ENCODE measurements at places on chromosomes 6 and 20.

GRCh38 chr6:42355416-42355815 is 96.3 kb downstream of the TRERF1 start:
- DNase-seq: no peak

DNA sequence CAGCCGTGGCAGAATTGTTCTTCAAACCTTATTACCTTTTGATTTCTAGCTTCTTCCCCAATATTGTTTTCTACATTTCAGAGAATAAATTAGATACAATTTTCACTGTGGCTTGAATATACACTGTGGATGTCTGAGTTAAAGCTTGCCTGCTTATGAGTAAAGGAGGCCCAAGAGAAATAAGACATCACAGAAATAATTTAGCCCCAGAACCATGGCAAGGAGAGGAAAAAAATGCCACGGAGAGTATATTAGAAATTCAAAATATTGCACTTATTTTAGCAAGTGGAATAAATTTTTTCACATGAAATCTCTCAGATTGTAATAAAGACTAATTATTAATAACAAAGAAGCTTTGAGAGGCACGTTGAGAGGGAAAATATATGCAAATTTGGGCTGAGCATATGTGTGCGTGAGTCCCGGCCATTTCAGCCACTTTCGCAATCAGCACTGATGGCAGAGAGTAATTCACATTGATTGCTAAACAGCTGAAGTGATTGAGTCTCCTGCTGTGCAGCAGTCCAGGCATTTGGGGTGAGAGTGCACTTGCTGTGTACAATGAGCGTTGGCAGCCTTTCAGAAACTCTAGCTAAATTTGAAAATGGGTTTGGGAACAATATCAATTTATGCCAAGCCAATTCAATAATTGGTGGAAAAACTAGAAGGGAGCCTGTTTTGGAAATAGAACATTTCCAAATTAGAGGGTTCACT is 596.0 kb downstream of the EPM2A start:
- DNase-seq: no peak

DNA sequence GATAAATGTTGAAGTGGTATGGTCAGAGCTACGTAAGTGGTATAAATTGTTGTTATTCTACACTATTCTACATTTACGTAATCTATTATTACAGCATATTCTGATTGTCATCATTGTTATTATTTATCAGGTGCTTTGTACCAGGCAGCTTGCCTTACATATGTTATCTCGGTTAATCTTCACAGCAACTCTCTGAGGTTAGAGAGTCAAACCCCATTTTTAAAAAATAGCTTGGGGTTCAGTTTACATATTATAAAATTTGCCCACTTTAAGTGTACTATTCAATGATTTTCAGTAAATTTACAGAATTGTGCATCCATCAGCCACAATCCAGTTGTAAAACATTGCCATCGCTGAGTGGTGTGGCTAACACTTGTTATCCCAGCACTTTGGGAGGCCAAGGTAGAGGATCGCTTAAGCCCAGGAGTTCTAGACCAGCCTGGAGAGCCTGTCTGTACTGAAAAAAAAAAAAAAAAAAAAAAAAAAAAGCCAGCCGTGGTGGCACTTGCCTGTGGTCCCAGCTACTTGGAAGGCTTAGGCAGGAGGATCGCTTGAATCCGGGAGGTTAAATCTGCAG is 35.5 kb downstream of the PPP1R16B start:
- DNase-seq: no peak

GRCh38 chr20:63750807-63751470 is 11.4 kb downstream of the SLC2A4RG start:
- DNase-seq: no peak

GRCh38 chr6:107132330-107132954 is 17.1 kb upstream of the BEND3 start:
- DNase-seq: no peak

GRCh38 chr6:41935193-41935574 is 6.4 kb downstream of the CCND3 start:
- DNase-seq: no peak

DNA sequence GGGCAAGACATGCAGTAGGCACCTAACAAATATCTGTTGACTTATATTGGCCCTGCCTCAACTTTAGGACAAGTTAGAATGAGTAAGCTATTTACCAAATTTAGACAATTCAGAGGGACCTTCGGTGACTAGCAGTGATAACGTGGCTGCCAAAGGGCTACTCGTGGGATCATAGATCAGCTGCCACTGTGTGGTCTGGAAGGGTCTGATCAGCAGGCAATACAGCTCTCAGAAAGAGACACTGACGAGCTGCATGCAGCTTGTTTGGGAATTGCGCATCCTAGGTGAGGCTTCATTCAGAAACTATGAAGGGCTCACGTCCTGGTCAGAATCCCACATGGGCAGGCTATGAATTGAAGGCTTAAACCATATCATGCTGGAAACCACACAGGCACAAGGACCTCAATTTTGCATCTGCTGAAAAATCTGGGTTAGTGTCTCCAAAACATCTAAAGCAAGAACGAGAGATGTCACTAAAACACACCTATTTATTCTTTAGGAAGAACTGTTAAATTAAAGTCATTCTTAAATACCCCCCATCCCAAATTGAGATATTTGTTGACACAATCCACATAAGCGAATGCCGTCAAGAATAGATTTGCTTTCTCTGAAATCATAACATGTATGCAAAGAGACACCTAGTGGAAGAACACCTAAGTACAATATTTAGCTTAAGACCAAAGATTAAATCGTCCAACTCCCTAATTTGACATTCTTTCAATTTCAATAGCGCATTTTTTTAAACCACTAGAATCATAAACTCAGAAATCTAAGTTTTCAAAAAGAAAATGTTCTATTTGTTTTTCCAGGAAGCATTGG is 79.6 kb downstream of the IPCEF1 start:
- no peak for DNase-seq

DNA sequence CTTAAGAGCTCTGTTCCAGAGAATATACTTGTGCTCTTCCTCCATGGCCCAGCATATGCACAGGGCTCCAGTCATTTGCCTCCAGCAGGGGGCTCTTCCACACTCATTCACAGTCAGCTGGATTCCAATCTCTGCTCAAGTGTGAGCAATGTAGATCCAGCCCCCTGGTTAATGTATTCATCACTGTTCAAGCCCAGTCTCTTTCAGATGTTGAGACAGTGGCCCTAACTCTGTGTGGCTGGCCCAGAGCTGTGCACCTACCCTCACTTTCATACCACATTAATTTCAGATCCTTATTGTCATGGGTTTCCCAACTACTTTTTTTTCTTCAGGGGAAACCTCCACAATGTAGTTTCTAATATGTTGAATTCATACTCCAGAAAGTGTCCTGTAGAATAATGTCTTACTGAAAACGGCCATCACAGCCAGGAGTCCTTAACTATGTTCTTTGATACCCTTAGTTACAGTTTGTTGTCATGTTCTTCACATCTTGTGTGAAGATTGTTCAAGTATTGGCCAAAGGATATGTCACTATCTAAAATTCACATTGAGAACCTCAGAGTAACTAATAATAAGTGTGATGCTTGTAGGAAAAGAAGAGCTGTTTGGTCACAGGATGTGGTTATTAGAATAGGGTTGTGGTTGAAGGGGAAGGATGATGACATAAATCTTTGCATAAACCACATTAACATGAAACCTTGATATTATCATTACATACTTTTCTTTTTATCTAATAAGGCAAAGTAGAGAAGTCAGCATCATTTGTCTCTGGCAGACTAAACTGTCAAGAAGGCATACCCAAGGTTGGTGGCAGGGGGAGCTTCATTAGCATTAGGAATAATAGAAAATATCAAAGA is 14.4 kb upstream of the HLA-DQA1 start:
- peak; percentile 20 for DNase-seq

- no peak for DNase-seq
Measured at GRCh38 chr6:44514085-44514484, 126.6 kb downstream of the CDC5L start.

DNA sequence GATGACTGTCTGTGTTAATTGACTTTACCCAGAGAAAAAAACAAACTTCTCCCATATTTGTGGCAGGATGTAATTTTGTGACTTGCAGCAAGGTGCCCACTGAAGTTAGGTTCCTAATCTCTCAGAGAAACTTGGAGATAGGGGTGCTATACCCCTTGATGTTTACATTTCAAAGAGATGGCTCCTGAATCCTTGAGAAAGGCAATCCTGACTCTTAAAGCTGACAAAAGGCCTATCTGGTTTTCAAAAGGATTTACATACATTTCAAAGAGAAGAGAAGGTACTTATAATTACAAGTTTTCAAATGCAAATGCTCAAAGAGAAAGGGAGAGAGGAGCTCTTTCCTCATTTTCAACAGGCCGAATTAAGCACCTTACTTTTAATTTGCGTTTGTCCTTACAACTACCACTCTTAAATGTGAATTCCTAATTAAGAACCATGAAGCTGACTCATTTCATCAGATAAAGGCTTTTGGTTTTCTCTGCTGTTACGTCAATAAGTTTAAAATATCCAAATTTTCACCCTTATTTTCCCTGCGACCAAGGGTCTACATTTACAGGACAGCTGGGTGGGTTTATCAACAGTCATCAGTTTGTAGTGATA is 711.8 kb upstream of the MAP3K7 start:
- no peak for DNase-seq

DNA sequence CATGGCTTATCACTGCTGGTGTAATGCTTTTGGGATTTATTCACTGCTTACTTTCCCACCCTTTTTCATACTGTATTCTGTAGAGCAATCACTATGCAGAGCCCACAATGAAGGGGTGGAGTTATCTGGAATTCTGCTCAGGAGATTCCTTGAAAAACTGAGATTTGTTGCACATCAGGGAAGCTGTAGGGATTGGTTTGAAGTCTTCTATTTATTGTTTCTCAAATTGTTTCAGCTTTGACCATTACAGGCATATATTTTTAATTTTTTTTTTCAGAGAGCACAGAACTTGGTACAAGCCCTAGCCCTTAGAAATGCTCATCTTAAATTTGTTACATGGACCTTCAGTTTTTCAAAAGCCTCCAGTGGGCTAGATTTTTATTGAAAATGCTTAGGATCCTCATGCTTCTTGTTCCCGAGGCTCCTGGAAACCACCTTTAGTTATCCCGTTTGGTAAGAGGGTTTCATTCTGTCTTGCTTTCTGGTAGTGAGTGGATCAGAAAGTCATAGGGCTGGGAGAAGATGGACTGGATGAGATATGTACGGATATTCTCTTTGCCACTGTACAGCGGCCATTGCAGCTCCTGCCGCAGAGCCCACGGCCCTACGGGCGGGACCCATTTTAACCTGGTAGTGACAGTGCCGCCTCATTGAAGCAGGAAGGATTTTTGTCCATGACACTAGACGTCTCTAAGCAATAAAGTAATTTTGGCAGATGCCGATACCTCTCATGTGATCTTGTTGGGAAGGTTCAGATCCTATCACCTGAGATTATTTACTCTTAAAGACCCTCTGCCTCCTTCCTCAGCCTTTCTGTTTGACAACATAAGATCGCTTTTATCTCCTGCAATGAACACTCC is 45.3 kb upstream of the ZNF184 start:
- DNase-seq: no peak

DNA sequence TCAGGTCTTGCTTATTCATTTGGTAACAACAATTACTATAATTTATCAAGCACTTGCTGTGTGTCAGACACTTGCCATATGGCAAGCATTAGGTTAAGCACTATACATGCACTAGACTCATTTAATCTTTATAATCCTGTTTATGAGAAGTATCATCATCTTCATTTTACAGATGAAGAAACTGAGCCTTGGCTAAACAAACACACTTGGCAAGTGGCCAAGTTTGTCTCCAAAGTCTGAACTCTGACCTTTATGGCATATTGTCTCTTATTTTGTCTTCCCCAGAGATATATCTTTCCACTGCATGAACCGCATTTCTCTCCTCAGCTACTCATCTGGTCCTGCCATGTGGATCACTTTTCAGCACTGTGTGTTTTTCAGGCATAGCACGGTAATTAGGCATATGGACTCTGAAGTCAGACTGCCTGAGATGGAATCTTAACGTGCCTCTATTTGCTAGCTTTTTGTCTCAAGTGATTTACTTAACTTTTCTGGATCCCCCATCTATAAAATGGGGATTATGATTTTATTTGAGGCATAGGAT is 4.7 kb downstream of the ADGRF5 start:
- DNase-seq: no peak

Measured in activated CD8-positive, alpha-beta memory T cell treated with anti-CD3 and anti-CD28 coated beads for 4 hours (primary cell).